RWPE1 (cell line): ENCODE measurements at places on chromosomes 3 and 15.
A peak's percentile ranks its signal among the peaks of the same experiment; 100 is the strongest.

DNA sequence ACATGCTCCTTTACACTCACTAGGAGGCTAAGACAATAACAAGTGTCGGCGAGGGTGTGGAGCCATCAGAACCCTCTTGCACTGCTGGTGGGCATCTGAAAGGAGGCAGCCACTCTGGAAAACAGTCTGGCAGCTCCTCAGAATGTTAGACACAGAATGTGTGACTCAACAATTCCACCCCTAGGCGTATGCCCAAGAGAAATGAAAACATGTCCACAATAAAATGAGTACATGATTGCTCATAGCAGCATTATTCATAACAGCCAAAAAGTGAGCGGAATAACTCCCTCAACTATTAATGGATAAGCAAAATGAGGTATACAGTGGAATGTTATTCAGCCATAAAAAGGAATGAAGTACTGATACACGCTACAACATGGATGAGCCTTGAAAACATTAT lies 57.8 kb downstream of the WNT7A start:
- peak; percentile 54 for DNase-seq

GRCh38 chr15:33236841-33237509 lies 42.5 kb upstream of the FMN1 start:
- no peak for DNase-seq

DNA sequence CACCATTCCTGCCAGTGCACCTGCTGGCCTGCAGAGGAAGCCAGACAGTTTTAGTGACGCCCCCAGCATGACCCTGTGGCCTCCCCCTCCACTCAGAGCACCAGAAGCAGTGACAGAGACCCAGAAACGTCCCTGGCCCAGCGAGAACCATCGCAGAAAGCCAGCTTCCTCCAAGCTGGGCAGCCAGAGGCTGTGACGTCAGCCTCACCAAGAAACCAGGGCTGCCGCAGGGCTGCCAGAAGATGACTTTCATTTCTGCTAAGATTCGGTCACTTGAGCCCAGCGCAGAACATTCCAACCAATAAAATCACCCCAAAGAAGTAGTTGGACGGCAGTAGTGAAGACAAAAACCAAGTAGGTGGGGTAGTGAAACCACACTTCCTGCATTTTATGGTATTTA lies 29.6 kb upstream of the RPL32 start:
- no peak for DNase-seq

- no peak for DNase-seq
Observed at GRCh38 chr3:64400706-64401105, 175.4 kb upstream of the PRICKLE2 start.

DNA sequence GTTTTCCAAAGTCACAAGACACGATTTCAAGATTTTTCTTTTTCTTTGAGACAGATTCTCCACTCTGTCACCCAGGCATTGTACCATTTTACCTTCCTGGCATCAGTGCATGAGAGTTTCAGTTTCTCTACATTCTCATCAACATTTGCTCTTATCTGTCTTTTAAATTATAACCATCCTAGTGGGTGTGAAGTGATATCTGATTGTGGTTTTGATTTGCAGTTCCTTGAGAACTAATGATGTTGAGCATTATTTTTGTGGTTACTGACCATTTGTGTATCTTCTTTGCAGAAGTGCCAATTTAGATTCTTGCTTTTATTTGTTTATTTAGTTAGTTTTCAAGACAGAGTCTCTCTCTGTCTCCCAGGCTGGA lies 41.2 kb downstream of the ADIPOQ start:
- no peak for DNase-seq

DNA sequence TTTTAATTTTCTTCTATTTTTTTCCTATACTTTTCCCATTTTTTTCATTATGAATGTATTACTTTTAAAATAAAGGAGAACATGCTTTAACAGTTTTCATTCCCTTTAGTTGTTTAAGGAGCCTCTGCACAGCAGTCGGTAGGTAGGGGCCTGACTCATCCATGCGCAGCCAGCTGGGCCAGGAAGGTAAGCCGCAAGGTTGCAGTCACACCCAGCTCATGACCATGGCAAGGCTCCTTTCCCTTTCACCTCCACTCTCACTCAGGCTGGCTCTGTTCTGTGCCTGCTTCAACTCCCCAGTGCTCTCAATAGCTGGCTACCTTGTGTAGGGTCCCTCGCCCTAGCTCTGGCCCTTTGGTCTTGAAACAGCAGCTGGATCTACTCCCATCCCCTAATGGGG lies 17.4 kb upstream of the ANKRD34C start:
- DNase-seq, result peak; percentile 42

GRCh38 chr3:127153506-127153815 lies 39.5 kb upstream of the PRR23E start:
- DNase-seq, result no peak

DNA sequence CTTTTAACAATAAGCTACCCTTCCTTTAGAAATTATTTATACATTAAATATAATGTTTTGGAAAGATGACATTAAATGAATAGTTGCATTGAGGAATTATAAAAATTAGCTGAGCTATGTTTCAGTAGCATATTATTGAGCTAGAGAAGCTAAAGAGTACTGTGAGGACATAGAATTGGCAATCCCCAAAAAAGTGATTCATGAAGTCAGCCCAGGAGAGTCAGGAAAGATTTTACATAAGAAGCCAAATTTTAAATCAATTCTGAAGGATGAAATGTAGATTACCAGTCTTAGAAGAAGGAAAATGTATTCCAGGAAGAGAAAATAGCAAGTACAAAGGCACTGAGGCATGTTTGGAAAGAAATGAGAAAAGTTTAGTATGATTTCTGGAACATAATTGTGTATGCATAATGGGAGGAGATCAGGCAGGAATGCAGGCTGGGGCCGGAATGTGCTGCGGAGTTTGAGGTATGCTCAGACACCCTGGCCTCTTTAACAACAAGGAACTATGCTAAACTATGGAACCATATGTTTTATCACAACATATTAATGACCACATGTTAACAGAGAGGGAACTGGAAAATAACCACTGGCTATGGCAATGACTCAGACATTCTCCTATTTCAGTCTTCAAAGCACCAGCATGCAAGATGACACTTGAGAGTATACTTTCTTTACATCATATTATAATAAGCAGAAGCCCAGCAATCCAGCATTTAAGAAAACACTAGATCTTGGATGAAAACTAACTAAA lies 103.3 kb upstream of the COL8A1 start:
- DNase-seq, result peak; percentile 41

- DNase-seq, result no peak
Observed at GRCh38 chr3:27025718-27026117, 343.5 kb downstream of the NEK10 start.
